ENCODE measurements at places on chromosomes 11 and 22.
A peak's percentile ranks its signal among the peaks of the same experiment; 100 is the strongest.

DNA sequence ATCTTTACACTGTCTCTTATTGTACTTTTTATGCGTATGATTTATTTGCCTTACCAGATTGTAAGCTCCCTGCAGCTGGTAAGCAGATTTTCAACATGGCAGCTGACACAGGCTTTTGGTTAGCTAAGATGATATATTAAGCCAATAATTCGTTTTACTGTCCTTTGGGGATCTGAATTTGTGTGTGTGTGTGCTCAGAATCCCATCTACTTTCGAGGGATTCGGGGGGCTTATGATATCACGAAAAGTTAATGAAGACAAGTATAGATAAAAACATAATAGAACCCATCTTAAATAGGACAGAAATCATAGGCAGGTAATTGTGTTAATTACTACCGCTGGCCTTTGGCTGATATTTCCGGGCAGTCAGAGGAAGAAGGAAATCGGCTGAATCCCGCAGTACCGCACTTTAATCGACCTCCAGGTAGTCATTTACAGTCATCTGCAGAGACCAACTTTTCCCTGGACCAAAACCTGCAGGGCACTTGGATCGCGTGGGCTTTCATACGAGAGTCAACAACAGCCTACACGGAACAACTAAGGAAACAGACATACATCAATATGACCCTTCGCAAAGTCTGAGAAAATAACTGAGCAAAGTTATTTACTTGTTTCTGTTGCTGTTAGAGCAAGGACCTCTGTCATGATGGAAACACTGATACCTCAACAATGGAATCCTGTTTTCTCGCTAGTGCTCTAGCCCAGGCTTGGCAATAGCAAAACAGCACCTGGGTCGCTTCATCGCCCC is 802 bp downstream of the KBTBD3 start:
- no peak for DNase-seq

- DNase-seq = no peak
Observed at GRCh38 chr22:29171721-29172120, 34.0 kb upstream of the EMID1 start.

- DNase-seq = no peak
Observed at GRCh38 chr11:102347462-102348370, 702 bp downstream of the BIRC2 start.

- DNase-seq = no peak
Observed at GRCh38 chr22:44211256-44211945, 30.7 kb downstream of the PARVG start.

GRCh38 chr11:75548595-75549272 is 13.3 kb upstream of the SERPINH1 start:
- DNase-seq = no peak

DNA sequence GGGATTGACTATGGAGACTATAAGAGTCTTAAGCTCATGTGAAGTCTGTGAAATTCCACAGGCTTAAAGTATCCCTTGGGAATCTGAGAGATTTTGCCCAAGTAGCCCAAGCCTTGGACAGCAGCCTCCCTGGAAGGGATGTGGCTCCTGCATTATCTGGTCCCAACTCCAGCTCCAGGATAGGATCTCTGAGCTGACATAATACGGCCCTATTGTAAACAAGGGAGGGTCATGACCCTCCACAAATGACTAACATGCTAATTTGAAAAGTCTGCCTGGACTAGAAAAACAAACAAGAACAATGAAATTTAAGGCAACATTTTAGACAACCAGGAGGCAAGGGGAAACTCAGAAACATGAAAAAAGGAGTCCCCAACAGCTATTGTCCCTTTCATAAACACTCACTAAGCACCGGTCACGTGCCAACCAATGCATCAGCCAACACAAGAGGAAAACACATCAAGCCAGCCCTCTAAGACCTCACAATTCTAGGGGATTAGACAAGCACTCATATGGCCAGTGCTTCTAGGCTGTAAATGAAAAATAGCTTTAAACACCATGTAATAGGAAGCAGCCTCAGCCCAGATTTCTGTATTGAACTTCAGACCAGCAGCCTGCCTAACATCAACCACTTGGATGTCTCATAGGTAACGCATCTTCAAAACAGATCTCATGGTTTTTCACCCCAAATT is 101.2 kb upstream of the TIMP3 start:
- DNase-seq = no peak

- DNase-seq = peak; percentile 14
Observed at GRCh38 chr11:36195496-36196354, 93.5 kb downstream of the COMMD9 start.

- DNase-seq = no peak
Observed at GRCh38 chr11:134555510-134555909, 143.5 kb upstream of the B3GAT1 start.

GRCh38 chr22:46679706-46680269 is 58.3 kb downstream of the CERK start:
- no peak for DNase-seq

- no peak for DNase-seq
Observed at GRCh38 chr11:10302359-10302743, 2.5 kb upstream of the ADM start.

GRCh38 chr11:27373856-27374602 is 11.0 kb upstream of the CCDC34 start:
- DNase-seq = no peak

- peak; percentile 12 for DNase-seq
Observed at GRCh38 chr11:8258784-8259183, 4.9 kb downstream of the LMO1 start.

DNA sequence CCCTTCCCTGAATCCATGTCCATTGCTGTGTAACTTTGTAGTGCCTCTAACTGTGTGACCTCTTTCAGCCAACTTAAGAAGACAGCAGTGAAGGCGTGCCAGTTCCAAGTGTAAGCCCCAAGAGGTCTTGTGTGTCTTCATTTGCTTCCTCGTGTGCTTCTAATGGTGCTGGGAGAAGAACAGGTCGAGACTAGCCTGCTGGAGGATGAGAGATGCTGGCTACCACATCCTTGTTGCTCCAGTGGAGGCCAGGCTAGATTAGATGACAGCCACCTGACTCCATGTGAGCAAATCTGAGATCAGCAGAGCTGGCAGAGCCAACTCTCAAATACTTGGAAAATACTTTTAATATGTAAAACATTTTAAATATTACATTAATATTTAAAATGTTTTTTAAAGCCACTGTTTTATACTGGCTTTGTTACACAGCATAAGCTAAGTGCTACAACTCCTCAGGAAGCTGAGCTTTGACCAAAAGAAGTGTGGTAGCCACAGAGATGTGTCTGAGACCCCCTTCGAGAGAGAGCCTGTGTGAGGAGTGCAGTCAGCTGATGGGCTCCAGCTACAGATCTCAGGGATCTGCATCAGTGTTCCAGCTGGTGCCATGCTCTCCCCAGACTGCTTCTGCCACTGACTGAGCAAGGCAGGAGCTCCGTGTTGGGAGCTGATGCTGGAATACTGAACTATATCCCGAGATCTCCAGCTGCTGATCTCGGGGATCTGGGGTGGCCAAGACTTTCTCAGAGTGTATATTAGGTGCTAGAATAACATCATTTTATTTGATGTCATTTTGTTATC is 8.9 kb downstream of the KCNJ11 start:
- DNase-seq = no peak

DNA sequence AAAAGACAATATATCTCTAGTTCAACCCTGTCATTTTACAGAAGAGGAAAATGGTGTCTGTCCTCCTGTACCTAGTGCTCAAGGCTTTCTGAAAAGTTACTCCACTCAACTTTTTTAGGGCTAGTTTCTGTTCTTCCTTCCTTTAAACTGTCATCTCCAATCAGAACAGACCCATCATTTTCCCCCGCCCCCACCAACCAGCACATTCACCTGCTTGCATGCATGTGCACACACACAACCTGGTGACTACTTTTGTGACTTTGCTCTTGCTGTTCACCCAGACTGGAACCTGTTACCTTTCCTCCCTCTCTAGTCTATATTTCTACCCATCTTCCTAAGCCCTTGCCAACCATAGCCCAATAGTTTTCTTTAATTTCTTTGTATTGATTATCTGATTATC is 5.6 kb downstream of the FBXO7 start:
- no peak for DNase-seq

GRCh38 chr11:82907371-82907770 is 5.8 kb downstream of the DDIAS start:
- DNase-seq = no peak

DNA sequence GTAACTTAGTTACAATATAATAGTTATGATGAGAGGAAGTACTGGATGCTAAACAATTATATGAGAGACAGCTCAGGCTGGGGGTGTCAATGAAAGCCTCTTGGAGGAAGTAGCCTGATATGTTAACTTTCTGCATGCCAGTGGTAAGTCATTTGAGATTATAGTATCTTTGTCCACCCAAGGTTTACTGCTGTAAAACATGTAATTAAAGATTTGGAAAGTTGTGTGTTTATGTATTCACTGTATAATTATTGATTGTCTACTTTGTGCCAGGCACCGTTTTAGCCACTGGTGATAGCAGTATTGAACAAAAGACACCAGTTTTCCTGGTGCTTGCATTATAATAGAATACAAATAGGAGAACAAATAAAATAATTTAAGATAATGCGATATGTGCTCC is 624 bp upstream of the DNAJB7 start:
- DNase-seq = no peak
